ENCODE measurements at places on chromosomes 2 and 18.

- no peak for DNase-seq
These were observed 770.0 kb upstream of the ZEB2 start for GRCh38 chr2:145289946-145290345.

- DNase-seq, result no peak
These were observed 183.8 kb upstream of the CWC22 start for GRCh38 chr2:180190851-180191250.

DNA sequence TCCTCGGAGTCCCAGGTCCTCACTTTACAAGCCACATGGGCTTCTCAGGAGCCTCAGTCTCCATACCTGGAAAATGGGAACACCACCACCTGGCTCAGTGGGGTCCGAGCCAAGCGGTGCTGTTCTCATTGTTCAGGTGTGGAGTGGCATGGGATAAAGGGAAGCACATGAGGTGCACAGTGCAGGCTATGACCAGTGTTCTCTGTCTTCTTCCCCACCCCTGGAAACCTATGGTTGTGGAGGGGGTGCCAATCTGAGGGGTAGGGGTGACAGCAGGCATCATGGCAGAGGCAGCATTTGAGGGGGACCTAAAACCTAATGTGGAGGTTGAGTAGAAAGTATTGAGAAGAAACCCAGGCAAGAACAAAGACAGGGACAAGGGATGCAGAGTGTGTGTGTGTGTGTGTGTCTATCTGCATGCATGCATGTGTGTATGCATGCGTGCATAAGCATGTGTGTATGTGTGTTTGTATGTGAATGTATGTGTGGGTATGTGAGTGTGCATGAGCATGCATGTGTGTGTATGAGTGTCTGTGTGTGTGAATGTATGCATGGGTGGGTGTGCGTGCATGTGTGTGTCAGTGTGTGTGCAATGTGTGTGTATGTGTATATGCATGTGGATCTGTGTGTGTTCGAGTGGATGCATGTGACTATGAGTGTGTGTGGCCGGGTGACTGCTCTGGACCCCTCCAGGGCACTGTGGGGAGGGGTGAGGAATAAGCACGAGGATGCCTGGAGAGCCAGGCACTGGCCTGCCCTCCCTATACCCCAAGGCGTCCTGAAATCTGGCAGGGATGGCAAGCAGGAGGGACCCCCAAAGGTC lies 4.0 kb downstream of the KIF1A start:
- no peak for DNase-seq

DNA sequence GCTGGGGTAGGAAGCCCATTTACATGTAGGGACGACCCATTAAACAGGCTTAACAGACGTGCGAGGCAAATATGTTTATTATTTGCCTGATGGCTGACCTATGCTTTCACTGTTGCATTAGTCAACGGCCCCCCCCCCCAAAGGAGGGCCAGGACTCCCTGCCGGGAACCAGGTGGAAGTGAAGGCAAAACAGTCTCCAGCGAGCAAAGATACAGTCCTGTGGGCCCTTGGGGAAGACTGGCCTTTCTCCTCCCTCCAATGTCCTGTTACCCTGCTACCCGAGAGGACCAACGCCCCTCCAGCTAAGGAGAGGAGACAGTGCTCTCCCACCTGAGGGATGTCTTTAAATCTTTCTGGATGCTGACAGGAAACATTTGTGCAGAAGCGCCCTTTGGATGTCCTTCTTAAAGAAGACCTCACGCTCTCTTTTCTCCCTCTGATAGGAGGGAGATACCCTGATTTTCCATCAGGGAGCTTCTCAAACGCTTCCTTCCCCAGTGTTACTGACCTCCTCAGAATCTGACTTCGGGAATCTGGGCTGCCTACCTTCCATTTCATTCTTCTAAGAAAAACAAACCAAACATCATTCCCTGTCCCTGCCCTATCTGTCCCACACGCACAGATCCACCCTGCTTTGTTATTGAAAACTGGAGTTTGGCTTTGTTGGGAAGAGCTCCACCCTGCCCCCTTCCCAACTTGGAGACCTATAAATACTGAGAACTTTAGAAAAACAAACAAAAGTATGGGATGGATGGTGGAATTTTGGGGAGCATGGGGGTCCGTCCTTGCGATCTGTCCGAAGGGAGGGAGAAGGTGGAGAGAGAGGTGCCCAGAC lies 135.9 kb upstream of the SIX3 start:
- DNase-seq, result no peak

DNA sequence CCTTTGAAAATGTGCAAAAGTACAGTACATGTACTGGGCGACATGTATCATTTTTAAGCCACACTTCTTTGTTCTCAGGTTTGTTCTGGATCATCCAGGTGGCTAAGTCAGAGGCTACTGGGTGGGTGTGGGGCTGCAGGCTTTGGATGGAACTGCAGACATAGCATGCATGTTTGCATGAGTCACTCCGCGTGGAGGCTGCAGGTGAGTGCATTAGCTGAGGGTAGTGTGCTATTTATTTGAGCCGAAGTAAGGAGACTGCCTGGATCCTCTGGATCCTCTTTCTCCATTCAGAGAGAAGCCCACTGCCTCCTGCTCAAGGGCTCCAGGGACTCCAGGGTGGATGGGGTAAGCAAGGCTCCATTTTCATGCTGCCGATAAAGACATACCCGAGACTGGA lies 9.4 kb upstream of the NEURL3 start:
- DNase-seq, result no peak

DNA sequence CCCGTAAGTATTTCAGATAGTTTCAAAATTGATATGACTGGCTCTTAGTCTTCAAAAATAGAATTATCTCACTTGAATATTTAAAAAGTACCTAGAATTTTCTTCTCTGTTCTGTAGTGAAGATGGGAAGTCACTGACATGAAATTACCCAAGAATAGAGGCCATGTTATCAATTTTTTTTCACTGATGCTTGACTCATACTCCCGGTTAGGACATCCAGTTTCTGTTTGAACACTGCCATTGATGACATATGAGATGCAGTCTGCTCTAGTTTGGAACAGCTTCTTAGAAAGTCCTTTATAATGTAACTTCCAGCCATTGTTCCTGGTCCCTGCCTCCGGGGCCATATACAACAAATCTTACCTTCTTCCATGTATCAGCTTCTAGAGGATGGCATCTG lies 26.0 kb downstream of the MAP3K20 start:
- DNase-seq, result no peak

Measured in right renal pelvis (tissue), 4 donors.